CD4-positive, alpha-beta memory T cell (primary cell): ENCODE measurements at places on chromosomes 5 and 9. TPM values are rescaled to one million over a fixed set of nuclear protein-coding genes. Genes with fewer than 3 reads are reported as not detected.

SLC6A18 gene
- total RNA-seq, result not detected

ECM2 gene
- not detected for total RNA-seq

IFNA21 gene
- not detected for total RNA-seq

PTPN3 gene
- not detected for total RNA-seq

GLDC gene
- total RNA-seq, result not detected

CAMK4 gene
- total RNA-seq, result 243 TPM

CCL21 gene
- not detected for total RNA-seq

CMBL gene
- total RNA-seq, result 1.5 TPM

ENHO gene
- total RNA-seq, result not detected

ADAMTSL2 gene
- total RNA-seq, result 0.17 TPM

PTAR1 gene
- total RNA-seq, result 80.0 TPM

C9orf78 gene
- total RNA-seq, result 95.5 TPM

KCNT1 gene
- total RNA-seq, result not detected

NUTM2G gene
- not detected for total RNA-seq

C5orf63 gene
- 17.9 TPM for total RNA-seq

TNFSF8 gene
- total RNA-seq, result 44.2 TPM

CAAP1 gene
- 21.5 TPM for total RNA-seq

SERINC5 gene
- total RNA-seq, result 165 TPM

TEX48 gene
- total RNA-seq, result not detected

IGFBPL1 gene
- not detected for total RNA-seq

SMIM27 gene
- 37.8 TPM for total RNA-seq

KIAA1958 gene
- 4.3 TPM for total RNA-seq

GRIN1 gene
- not detected for total RNA-seq

TDRD7 gene
- 12.7 TPM for total RNA-seq

DMRT3 gene
- not detected for total RNA-seq

TRIM36 gene
- not detected for total RNA-seq

MLLT3 gene
- 54.4 TPM for total RNA-seq

TMEM232 gene
- total RNA-seq, result 2.2 TPM

SPARC gene
- total RNA-seq, result 0.19 TPM

PRDM9 gene
- total RNA-seq, result not detected

GOLM1 gene
- total RNA-seq, result not detected

SURF4 gene
- total RNA-seq, result 110 TPM

DMXL1 gene
- total RNA-seq, result 37.9 TPM

OLFM1 gene
- total RNA-seq, result not detected

IZUMO3 gene
- total RNA-seq, result not detected

SLC34A3 gene
- not detected for total RNA-seq

STPG3 gene
- total RNA-seq, result not detected

FREM1 gene
- 0.14 TPM for total RNA-seq

CTSL gene
- 65.7 TPM for total RNA-seq

DBN1 gene
- total RNA-seq, result 1.2 TPM

GPX3 gene
- total RNA-seq, result not detected

LVRN gene
- total RNA-seq, result not detected

ITGA1 gene
- 5.8 TPM for total RNA-seq

PCDHB11 gene
- total RNA-seq, result not detected

PAEP gene
- not detected for total RNA-seq

ZNF366 gene
- 0.29 TPM for total RNA-seq
